ENCODE measurements at places on chromosomes 12 and 14.

DNA sequence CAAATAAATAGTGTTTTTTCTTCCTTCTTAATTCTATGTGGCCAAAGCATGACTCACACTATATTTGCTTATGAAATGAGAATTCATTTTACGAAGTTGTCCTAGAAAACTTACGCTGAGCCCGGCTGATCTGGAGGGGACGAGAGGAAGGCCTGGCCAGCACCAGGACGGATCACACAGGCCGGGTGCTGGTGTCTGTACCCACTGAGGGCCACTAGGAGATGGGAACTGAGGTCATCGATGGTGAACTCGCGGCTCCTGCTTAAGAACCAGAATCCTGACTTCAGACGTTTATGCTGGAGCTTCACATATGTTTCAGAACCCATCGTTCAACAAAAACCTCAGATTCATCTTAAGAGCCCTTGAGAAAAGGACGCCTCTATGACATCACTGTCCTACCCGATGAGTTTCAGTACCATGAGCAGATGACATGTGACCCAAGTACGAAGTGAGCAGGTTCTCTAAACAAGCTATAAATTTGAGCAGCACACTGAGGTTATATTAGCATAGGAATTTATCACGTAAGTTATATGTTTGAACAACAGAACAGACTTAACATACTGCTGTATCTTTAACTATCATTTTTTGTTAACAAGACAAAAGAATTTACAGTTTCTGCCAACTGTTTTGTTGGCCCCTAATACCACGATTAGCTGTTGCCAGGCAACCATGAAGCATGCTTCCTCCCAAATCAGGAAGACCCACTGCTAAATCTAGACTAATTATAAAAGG, 111.9 kb downstream of the FOXN3 start:
- no peak for DNase-seq

DNA sequence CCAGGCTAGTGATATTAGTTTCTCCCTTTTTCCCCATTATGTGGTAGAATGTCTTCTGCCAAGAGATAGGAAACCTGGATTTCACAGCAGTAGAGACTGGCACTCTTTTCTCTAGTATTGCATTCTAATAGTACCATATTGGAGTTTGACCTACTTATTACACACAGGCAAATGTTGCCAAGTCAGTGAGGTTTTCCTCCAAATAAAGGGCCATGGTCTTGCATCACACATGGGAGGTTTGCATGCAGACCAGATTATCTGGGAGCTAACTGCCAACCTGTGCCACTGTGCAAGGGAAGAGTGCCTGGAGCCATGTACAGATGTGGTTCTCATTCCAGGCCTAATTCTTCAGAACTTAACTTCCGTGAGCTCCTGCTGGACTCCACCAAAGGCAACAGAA, 113.3 kb downstream of the ANO6 start:
- no peak for DNase-seq

DNA sequence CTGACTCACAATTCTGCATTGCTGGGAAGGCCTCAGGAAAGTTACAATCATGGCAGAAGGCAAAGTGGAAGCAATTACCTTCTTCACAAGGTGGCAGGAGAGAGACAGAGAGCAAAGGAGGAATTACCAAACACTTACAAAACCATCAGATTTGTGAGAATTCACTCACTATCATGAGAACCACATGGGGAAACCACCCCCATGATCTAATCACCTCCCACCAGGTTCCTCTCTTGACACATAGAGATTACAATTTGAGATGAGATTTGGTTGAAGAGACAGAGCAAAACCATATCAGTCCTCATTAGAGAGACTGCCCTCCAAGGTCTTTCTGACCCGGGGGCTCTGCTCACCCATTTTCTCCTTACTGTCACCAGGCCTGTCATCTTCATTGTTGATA, 1582.3 kb upstream of the TMEM132C start:
- no peak for DNase-seq

- DNase-seq = no peak
Observed at GRCh38 chr14:29216268-29217232, 450.0 kb downstream of the FOXG1 start.

- DNase-seq = no peak
Observed at GRCh38 chr12:20489645-20490044, 121.3 kb downstream of the PDE3A start.

- DNase-seq = no peak
Observed at GRCh38 chr14:75198291-75198933, 22.0 kb upstream of the TMED10 start.

- DNase-seq = no peak
Observed at GRCh38 chr14:64632056-64632455, 72.2 kb upstream of the PLEKHG3 start.

DNA sequence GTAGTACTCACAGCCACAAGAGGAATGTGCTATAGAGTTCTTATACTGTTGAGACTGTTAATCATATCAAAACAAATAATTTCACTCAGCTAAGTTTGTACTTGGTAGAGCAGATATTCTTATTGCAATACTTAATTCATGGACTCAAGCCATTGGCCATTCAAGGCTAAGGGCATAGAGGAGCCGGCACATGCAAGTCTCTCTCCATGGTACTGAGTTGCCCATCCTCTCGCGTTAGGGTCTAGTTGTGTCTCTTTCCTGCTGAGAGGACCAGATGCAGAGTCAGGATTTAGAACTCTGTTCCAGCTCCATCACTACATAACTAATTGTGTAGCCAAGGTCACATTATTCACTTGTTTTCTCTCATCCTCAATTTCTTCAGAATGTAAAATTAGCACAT, 14.4 kb upstream of the TUNAR start:
- no peak for DNase-seq

- DNase-seq = no peak
Observed at GRCh38 chr12:1978078-1978862, 26.0 kb downstream of the DCP1B start.

- no peak for DNase-seq
Observed at GRCh38 chr14:101743701-101744100, 17.8 kb upstream of the PPP2R5C start.

DNA sequence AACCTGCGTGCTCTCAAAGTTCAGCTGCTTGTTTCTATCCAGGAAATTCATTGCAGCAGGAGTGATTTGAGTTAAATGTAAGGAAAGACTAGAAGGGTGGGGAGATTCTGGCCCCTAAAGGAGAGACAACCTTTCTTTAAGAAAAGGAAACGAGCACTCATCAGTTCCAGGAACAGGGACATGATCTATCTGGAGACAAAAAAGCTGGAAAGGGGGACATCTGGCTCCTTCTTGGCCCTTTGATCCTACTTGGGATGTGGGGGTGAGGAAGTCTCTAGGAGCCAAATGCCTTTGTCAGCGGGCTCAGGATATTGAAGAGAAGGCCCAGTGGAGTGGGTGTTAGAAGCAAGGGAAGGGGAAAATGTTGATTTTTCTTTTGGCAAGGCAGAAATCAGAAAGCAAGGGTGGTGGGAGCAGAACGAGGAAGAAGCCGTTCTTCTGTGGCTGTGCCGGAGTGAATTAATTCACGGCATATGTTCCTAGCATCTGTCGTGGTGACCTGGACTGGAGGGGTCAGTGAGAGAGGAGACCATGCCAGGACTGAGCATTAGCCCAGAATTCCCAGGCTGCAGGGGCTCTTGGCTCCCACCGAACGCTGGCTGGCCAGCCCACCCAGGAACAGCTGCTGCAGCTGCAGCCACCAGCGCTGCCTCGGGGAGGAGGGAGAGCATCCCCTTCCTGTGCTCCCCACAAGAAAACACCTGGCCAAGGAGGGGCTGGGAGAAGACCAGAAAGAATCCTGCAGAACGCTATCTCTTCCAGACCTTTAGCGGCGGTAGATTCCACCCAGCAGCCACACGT, 62.8 kb upstream of the GPATCH2L start:
- DNase-seq = no peak

DNA sequence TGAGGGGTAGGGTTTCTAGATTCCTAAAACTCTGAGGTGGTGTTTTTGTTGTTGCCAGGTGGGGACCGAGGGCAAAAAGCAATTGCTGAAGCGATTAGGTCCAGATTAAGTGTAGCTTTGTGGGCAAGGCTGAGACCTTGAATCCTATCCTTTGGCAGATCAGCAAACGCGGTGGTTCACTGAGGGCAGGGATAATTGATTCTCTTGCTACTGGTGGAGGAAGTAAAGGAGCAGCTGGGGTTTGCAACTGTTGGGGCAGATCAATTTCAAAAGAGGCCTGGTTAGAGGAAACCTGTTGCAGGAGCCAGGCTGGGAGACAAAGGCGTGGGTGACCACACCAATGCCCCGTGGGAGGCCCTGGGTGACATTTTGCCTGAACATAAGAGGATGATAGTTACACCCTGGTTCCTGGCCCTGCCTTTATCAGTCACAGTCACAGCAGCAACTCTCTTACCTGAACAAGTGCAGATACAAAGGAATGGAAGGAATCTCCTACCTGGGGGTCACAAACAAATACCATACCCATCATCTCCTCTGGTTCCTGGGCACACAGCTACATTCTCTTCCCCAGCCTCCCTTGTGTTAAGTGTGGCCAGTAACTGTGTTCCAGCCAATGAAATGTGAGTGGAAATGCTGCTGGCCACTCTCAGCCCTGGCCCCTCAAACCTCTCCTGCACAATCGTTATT, 43.3 kb upstream of the RASSF3 start:
- DNase-seq = no peak

DNA sequence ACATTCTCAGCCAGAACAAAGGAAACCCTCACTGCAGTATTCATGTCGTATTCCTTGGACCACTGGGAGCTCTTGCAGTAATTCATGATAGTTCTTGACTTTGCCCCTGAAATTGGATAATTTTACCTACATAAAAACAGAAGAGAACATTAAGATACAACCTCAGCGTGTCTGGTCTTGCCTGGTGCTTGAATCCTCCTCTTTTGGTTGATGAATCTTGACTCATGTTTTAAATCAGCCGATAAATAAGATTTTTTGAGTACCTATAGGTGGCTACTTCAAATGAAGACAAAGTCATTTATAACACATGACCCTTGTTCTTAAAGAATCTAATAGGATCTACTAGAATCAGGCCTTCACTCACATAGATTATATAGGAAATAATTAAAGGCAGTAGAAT, 221.0 kb downstream of the PTPRO start:
- DNase-seq = no peak

GRCh38 chr12:2009623-2010022, 5.4 kb upstream of the DCP1B start:
- no peak for DNase-seq

- peak; percentile 85 for DNase-seq
Observed at GRCh38 chr14:91228112-91229004, 16.1 kb downstream of the GPR68 start.

- DNase-seq = no peak
Observed at GRCh38 chr12:109652233-109652976, 61.2 kb upstream of the FAM222A start.

DNA sequence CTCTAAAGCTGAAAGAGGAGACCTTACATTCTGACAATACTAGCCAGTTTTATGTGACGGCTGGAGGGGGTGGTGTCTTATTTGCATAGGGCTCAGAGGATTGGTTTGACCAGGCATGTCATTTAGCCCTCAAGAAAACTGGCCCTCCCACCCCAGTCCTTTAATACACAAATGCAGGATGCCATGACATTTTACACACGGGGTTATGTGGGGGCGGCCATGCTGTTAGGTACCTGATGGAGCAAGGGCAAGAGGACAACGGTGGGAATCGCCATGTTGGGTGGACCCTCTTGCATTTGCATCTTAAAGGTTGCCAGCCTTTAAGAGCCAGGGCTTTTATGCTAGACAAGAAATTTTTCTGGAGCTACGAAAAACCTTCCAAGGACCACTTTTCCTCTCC, 23.3 kb downstream of the MDM2 start:
- DNase-seq = no peak

DNA sequence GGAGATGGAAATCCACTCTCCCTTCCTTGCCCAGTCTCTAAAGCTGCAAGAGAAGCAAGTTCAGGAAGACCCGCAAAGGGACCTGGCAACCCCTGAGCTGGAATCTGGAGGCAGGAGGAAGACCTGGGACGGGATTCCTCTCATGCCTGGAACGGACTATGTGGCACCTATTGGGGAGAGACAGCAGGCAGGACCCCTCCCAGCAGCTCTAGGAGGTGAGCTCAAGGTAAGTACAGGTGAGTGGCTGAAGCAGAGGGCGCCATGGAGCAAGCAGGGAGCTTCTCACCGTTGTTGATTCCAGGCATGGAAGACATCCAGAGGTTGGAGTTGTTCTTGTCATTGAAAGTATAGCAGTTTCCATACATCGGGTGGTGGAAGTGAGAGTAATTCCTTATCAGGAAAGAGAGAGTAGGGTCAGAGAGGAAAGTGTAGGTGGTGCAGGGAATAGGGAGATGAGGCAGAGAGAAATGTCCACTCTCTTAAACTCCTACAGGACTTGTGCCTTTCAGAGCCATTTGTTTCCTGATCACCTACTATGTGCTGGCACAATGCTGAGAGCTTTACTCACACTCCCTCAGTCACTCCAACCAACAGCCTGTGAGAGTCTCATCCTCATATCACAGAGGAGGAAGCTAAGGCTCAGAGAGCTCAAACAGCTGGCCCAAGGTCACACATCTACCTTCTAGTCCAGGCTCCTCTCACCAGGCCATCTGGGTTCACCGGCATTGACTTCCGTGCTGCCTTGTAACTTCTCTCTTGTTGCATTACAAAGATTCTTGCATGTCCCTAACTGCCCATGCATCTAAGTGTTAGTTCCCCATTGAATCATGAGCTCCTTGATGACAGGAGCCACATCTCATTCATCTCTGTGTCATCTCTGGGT, 13.9 kb upstream of the TNFRSF1A start:
- DNase-seq = no peak

DNA sequence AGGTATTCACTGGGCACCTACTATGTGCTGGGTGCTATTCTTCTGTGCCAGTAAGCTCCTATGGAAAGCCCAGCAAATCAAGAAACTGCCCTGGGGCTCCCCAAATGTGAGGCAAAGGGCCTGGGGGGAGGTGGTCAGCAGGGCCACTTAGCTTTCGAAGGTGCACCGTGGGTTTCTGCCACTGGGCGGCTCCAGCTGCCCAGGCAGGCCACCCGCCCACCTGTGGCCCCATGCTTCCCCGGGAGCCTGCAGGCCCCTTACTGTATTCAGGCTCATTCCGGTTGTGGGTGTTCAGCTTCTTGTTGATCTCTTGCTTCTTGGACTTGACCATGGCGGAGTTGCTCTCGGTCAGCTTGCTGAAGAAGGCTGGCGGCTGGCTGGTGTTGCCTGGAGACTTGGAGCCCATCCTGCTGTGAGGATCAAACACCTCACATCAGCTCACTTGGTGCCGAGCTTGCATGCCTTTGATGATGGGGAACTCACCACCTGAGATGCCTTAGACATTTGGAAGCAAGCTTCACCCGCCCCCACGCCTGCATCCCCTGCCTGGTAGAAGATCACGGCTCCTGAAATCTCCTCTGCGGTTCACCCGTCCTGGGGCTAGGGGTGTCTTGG, 37.3 kb downstream of the RFLNA start:
- no peak for DNase-seq

GRCh38 chr12:58815235-58815634, 105.1 kb downstream of the LRIG3 start:
- no peak for DNase-seq

- DNase-seq = no peak
Observed at GRCh38 chr14:34379816-34380470, 82.1 kb downstream of the SPTSSA start.

- DNase-seq = no peak
Observed at GRCh38 chr12:12378616-12379015, 21.7 kb downstream of the BORCS5 start.
